ENCODE measurements at places on chromosomes 6 and 20.

DNA sequence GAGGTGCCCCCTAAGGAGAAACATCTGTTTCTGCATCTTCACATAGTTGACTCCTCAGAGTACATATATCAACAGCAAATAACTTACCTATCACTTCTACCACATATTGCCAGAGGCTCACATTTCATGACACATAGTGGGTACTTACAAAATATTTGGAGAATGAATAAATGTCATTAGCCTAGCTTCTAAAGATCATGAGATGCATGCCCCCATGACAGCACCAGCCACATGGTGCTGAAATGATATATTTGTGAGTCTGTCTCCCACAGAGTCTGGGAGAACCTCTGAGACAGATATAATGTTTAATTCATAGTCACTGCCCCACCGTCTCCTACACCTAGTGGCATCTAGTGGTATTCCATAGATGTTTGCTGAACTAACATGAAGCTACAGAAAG is 555.6 kb downstream of the KIF16B start:
- DNase-seq, result no peak

GRCh38 chr20:6282642-6283041 is 159.8 kb upstream of the FERMT1 start:
- no peak for DNase-seq

- DNase-seq, result no peak
Measured at GRCh38 chr6:62174548-62174947, 111.5 kb downstream of the KHDRBS2 start.

DNA sequence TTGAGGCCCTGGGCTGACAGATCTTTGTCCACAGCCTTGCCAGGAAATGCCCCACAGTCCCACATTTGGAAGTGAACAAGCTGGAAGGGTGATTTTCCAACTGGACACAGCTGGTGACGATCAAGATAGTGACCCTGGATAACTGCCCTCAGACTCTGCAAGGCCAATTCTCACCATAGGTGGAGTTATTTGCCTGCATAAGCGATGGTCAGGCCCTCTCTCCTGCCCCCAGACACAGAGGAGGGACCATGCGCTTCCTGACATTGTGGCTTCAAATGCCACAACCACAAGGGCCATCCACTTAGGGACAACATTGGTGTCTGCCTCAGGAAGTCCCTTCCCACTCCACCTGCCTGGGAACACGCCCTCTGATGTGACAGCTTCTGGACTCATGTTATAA is 96.0 kb downstream of the JPH2 start:
- DNase-seq, result no peak

GRCh38 chr20:52761867-52762266 is 210.3 kb upstream of the TSHZ2 start:
- DNase-seq, result no peak

GRCh38 chr6:168407842-168408241 is 33.1 kb upstream of the SMOC2 start:
- no peak for DNase-seq

DNA sequence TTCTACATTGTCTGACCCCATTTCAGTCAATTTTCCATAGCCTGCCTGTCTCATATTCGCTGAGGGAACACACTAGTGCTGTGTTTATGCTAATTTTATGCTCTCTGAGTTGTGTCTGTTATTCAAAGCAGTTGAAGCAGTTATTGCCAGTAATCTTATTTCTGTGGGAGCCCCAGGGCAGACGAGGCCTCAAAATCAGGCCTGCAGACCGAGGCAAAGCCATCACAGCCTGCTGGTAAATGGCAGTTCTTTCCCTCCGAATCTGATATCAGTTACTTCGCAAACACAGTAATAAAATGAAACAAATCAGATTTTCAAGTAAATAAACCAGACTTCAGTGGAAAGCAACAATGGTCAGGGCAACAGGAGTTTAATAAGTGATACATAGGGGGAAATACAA is 508.4 kb downstream of the PKHD1 start:
- DNase-seq, result no peak

DNA sequence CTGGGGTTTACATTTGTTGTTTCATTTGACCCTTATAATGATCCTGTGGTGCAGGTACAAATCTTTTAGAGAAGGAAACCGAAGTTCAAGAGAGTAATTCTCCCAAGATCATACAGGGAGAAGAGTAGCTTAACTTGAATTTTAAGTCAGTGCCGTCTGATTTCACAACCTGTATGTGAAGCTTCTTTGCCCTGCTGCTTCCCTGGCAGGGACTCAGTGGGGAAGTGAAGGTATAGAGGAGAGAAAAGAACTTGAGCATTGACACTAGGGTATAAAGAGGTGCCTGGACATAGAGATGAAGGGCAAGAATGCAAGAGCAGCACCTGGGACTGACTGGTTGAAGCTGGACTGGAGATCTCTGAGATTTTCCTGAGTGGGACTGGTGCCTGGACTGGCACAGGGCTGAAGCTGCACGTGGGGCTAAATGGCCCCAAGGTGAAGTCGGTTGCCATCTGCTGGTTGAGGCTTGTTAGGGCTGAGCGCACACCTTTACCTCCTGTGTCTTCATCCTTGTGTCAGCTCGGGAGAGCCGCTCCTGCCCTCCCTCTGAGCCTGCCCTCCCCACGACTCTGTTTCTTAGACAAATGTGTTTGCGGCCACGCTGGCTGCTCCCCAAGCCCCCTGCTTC is 41.8 kb downstream of the FARS2 start:
- peak; percentile 63 for DNase-seq

DNA sequence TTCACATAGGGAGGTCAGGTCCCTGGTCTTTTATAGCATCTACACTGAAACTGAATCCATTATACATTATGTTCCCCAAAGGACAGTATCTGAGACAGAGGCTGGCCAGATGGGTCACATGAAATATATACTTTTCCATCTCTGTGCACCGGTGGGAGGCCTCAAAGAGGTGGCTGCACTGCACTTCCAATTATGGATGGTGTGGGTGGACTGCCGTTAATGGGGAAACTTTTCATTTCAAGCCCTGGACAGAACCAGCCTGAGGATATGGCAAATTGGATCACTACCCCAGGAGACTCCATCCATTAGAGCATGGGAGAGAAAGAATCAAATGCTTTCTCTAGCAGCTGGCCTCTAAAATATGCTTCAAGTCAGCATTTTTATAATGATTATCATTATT is 280.5 kb upstream of the OPRM1 start:
- DNase-seq, result no peak

DNA sequence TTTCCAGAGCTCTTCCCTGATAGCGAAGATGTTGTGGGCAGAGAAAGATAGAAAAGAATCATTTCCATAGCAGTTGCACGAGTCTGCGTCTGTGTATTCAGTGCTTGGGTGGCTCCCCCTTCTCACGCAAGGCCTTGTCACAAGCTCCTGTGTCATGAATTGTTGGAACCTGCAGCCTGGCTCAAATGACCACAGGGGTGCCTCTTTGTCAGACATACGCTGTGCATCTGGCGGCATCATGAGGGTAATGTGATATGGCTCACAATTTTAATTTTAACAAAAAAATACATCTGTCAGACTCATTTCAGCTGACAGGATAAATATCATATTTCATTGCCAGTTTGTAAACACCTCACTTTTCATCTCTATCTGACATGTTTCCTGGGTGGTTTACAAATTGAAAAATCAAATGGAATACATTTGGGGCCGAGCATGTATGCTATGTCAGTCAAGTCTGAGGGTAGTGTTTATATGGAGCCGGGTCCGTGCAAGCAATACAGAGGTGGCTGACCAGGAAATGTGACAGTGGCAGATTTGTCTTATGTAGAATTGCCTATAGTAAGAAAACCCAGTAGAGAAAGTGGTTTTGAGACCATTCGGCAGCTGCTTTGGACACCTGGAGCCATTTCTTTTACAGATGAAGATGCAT is 90.9 kb downstream of the CAP2 start:
- DNase-seq, result no peak

GRCh38 chr20:47031004-47031403 is 136.4 kb downstream of the EYA2 start:
- no peak for DNase-seq
